Activated CD4-positive, alpha-beta T cell treated with anti-CD3 and anti-CD28 coated beads, Interleukin-2, amount 10 ng/mL, durations not matched to agents 7 days and 5 days (primary cell): ENCODE measurements at places on chromosomes 7 and 10.
A peak's percentile ranks its signal among the peaks of the same experiment; 100 is the strongest.

- DNase-seq, result peak; percentile 16
These were observed 57.5 kb downstream of the UNCX start for GRCh38 chr7:1290026-1290678.

GRCh38 chr7:92873776-92874175 is 37.4 kb upstream of the CDK6 start:
- no peak for DNase-seq

- DNase-seq, result no peak
These were observed 101.7 kb upstream of the SFMBT2 start for GRCh38 chr10:7512487-7512886.

- DNase-seq, result no peak
These were observed 212.5 kb downstream of the GLI3 start for GRCh38 chr7:42024537-42024936.

- DNase-seq, result no peak
These were observed 80.6 kb downstream of the GLI3 start for GRCh38 chr7:42156291-42156865.

- DNase-seq, result no peak
These were observed 7.7 kb downstream of the STYXL1 start for GRCh38 chr7:76040126-76040525.

- DNase-seq, result no peak
These were observed 2.0 kb downstream of the SUPV3L1 start for GRCh38 chr10:69182005-69182404.

- peak; percentile 73 for DNase-seq
These were observed 66.7 kb upstream of the PITRM1 start for GRCh38 chr10:3239066-3239919.

DNA sequence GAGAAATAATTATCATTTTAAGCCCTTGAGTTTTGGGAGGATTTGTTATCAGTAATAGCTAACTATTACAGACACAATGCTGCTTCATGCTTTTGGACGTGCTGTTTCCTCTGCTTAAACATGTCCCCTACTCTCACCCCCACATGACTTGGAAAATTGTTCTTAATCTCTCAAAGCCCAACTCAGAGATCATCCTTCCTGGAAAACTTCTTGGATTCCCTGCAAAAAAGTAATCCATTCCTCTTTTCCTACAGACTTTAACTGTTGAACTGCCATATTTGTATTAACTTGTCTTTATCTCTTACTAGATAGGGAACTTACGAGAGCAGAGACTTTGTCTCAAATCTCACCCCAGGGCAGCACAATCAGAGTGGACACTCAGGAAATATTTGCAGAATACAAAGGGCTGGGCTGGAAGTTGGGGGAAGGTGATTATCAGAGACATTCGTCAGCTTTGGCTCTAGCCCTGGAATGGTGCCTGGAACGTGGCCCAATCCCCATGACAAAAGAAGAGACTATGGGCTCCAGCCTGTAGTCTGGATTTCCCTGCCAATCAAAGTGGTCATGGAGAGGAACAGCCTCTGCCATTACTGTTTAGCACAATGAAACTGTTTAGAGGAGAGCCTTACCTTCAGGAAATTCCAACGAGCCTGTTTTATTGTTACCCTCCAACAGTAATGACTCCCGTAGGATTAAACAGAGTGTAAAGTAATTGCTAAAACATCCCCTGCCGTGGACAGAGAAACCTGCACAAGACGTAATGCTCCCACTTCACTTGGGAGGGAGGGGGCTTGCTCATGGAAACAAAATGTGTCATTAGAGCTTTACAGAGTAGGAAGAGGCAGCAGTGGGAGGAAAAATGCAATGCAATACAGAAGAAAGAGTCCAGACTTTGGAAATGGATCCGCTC is 140.4 kb upstream of the AUTS2 start:
- no peak for DNase-seq

DNA sequence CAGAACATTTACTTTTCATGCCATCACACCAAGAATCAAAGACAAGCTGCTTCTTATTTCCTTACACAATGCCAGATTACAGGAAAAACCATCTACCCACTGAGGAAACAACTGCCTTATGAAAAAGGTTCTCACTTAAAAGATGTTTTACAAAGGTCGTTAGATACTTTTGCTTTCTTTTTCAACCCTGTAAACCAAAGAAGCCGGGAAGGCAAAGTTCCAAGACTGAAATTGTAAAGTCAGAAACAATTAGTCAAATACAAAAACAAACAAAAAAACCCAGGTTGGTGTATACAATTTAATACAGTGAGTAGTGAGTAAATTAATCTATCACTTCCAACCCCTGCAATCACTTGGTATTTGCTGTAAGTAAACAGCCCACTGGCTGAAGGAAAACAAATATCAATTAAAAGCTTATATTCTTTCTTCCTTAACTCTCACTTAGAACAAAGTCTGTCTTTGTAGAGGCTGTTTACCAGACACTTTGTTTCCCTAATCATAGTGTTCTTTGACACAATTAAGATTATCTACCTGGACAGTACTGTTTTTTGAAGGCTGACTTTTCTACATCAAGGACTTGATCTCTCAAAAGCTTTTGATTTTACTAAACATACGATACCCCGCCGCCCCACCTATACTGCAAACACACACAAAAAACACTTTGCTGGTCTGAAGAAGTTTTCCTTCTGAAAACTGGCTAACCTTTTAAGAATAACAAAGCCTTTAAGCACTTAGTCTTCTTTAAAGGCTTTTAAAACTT is 18.1 kb downstream of the ERLIN1 start:
- no peak for DNase-seq
